Fibroblast of skin of abdomen (primary cell): ENCODE measurements at places on chromosomes 5 and 9.

DNA sequence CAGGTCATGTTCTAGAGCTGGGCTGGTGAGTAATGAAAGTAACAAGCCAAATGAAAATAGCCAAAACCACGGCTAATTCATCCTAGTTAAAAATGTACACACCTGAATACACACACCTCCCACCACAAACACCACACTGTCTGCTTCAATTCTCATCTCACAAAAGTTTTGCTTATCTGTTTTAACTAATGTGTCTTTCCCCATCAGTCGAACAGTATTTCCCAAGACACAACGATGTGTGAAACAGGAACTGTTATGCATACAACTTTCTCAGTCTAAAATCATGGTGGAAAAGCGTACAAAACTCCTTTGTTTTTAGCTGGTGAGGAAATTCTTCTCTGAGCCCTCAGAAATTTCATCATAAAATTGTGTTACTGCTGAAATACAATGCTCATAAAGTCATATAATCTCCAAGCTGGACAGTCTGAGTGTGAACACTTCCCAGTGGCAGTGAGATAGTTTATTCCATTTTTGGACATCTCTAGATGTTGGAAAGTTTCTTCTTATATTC lies 242.4 kb downstream of the EFNA5 start:
- no peak for DNase-seq

GRCh38 chr5:33460210-33460609 lies 19.4 kb downstream of the TARS1 start:
- DNase-seq, result no peak

- DNase-seq, result no peak
Observed at GRCh38 chr5:14671414-14671813, 6.9 kb downstream of the OTULIN start.

DNA sequence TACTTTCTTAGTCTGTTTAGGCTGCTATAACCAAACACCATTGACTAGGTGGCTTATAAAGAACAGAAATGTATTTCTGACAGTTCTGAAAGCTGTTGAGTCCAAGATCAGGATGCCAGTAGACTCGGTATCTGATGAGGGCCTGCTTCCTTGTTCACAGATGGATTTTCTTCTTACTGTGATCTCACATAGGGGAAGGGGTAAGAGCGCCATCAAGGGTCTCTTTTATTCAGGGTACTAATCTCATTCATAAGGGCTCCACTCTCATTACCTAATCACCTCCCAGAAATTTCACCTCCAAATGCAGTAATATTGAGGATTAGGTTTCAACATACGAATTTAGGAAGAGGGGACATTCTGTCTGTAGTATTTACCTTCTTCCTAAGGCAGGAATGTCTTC lies 384.0 kb upstream of the DMAC1 start:
- DNase-seq, result no peak

DNA sequence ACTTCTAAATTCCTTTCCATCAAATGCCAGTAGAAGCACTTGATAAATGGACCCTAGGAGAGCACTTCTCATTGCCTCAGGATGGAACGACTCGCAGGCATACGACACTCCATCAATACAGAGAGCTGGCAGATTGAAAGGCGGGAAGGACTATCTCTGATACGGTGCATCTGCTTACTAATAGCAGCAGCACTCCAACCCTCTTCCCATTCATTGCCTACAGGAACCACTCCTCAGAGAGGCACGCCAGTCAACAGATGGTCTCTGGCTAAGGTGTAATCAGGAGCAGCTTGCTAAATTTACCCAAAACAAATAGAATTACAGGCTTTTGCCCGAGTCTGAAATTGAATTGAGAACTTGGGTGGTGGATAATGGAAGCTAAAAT lies 168.1 kb downstream of the EFNA5 start:
- DNase-seq, result no peak

DNA sequence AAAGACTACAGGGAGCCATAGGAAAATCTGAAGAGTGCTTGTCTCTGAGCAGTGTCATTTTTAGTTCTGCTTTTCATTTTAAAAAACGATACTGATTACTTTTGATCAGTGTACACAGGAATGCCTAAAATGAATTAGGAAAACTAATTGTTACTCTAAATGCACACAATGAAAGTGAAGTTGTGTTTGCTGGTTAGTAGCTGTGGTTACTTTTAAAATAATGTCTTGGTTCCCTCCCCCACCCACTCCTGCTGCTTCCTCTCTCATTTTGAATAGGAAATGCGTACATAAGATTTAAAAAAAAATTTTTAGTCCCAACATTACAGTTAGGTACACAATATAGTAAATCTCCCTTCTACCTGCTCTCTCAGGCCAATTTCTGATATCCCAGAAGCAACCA lies 47.5 kb upstream of the PLPP1 start:
- DNase-seq, result no peak

GRCh38 chr9:99626426-99626825 lies 195.3 kb upstream of the NR4A3 start:
- no peak for DNase-seq

GRCh38 chr5:161420521-161420920 lies 126.0 kb downstream of the GABRB2 start:
- DNase-seq, result no peak

DNA sequence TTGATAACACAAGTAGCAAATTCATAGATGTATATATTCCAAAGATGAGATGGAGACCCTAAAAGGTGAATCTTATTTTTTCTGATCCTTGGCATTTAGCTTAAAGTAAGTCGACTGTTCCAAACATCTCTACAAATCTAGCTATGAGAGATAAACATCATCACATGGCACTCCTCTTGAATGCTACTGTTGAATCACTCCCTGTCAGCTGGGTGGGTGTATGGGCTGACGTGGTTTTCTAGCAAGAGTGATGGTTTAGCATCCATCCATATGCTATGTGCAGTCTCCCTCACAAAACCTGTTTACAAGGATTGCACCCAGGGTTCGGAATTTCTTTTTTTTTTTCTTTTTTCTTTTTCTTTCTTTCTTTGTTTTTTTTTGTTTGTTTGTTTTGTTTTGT lies 13.8 kb downstream of the ACO1 start:
- peak; percentile 34 for DNase-seq

- DNase-seq, result no peak
Observed at GRCh38 chr9:102521097-102521755, 473.9 kb upstream of the CYLC2 start.

GRCh38 chr5:170464280-170465127 lies 39.3 kb upstream of the KCNIP1 start:
- DNase-seq, result no peak

DNA sequence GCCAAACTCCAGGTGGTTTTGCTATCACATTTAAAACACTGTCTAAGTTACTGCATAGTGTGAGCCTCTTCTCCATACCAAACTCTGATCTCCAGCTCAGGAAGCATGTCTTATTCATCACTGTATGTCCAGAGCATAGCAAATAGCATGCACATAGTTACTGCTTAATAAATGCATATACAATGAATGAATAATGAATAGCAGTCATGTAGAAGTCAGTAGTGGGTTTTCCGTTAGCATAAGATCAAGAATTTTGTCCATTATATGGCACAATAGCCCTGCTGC lies 329.4 kb downstream of the ARRDC3 start:
- DNase-seq, result no peak

- no peak for DNase-seq
Observed at GRCh38 chr9:121240472-121241135, 27.4 kb upstream of the GSN start.

- DNase-seq, result no peak
Observed at GRCh38 chr9:117407436-117408022, 7.3 kb downstream of the ASTN2 start.

DNA sequence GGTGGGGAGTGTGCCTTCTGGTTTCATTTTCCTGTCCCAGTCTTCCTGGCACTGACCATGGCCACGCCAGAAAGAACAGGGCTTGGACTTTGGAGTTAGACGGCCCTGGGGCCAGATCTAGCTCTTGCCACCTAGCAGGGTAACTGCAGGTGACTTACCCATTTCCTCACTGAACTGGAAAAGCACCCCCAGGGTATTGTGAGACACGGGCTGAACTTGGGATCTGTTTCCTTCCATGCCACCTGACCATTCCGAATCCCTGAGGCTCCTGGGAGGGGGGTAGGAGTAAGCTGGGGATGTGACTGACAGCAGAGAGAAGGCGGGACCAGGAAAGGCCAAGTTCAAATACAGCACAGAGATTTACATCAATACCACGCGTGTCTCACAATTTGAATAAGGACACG lies 9.4 kb downstream of the HNRNPAB start:
- no peak for DNase-seq

DNA sequence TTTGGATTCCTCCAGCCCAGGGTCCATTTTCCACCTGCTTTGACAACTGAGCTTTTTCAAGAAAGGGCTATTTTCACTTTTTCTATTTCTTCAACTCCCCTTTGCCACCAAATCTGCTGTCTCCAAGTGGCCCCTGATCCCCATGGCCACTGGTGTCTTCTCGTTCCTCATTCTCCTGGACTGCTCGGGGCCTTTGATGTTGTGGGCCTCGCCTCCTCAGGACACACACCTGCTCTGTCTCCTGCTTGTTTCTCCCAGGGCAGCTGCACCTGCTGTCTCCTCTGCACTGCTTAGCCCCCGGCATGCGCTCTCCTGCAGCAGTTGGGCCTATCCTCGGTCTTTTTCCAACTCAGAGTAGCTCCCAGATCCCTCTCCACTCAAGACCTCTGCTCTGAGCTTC lies 16.3 kb upstream of the NANS start:
- no peak for DNase-seq

DNA sequence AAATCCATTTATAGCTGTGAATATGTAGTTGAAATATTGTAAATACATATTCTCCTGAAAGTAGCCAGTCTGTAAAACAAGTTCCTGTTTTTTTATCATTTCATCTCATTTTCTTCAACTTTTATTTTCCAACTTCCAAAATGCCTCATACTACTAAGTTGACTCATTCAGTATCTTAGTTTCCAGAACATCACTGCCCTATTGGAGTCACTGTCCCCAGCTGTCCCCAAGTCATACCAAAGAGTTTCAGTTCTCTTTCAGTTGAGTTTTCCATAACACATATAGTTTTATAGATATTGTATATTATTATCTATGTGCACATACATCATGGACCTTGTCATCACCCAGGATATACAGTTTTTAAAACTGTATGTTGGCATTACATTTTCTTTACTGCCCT lies 261.7 kb downstream of the CDH12 start:
- no peak for DNase-seq

DNA sequence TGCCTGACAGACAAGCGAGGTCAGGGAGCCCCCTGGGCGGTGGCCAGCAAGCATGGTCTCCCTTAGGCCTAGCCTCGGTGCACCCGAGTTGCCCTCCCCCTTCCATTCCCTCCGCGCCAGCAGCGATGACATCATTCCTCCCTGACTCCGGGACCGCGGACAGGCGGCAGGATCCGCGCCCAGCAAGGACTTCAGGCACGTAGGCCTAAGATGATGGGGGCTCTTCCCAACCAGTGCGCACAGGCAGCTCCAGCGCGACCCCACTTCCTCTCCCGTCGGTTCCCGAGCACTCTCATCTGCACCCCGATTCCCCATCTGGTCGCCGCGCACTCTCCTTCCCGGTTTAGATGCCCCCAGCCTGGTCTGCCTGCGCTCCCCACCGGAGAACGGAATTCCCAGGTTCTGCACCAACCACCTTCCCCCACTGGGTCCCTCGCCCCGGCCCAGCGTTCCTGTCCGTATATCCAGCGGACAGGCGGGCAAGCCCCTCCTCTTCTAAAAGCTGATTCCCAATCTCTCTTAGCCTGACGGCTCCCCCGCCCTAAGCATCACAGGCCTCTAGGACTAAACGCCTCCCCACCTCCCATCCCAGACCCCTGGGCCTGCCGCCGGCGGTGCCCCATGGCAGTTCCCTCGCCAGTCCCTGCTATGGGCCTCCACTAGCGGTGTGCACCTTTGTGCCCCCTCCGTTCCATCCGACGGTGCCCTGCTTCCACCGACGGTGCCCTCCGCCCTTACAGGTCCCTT lies 931 bp downstream of the FAM219A start:
- peak; percentile 74 for DNase-seq

GRCh38 chr5:149310947-149311658 lies 34.2 kb upstream of the GRPEL2 start:
- DNase-seq, result peak; percentile 82

DNA sequence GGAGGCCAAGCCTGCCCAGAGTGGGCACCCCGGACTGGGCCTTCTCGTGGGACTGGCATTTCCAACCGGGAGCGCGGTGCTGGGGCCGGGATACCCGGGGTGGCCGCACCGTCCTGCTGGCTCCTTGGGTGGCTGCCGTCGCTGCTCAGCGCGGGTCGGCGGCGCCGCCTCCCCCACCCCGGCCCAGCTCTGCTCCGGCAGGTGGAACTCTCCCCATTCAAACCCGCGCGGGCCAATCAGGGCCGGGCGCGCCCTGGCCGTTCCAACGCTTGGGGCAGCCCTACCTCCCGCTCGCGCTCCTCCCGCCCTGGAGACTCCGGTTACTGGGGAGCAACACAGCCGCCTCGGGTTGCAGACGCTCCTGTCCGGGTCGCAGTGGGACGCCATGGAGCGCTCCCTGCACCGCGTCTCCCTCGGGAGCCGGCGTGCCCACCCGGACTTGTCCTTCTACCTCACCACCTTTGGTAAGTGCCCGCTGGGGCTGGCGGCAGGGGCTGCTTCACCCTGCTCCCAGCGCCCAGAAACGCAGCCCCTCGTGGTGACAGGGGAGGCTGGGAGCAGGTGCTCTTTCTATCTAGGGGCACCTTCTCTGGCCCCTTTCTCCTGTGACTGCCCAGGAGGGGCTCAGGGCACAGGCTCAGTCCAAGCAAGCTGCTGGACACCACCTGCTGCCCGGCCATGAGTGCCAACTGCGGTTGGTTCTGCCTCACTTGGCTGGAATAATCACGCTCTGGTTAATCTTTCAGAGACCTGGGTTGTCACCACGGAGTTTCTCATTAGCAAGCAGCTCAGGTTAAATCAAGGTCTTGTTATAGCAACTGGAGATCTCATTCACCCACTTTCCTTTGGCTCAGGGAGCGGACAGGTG lies at the start of gene RGS3:
Gene RGS3 (plus strand): TSS at position 310 of the 868 bp plus-strand sequence. CDS start 76 bp downstream, at position 386.
- DNase-seq, result no peak

DNA sequence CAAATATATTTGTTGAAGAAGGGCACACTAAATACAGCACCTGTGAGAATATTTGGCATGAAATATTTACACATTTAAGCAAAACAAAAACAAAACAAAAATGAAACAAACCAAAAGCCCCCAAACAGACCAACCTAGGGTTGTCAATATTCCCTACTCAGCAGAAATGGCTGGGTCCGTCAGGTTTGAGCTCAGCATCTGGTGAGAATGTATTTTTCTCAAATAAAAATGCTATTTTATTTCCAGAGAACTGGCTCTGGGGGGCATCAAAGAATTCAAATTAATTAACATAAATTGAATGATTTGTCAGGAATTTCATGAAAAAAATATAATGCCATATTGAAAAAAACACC lies 142.8 kb upstream of the COL5A1 start:
- no peak for DNase-seq

GRCh38 chr5:166369807-166370206 lies 1921.6 kb upstream of the WWC1 start:
- no peak for DNase-seq

- DNase-seq, result peak; percentile 49
Observed at GRCh38 chr5:72841756-72842535, 25.5 kb downstream of the TNPO1 start.

DNA sequence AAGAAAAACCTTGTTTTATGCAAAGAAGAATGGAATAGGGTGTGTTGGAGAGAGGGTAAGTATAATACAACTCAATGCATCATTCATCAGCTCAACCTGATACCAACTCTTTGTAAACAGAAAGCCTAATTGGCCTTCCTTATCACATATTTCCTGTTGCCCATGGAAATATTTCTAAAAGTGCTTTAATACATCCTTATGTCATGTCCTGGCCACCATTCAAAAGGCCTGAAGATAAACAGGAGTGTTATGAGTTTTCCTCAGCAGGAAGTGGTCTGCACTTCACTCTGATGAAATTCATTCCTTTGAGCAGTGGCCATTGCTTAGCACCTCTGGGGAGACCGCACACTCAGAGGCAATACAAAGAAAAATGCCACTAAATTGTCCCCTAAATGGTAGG lies 511.2 kb downstream of the SEMA5A start:
- DNase-seq, result peak; percentile 57
